ENCODE measurements at places on chromosomes 7 and 10. TPM values are rescaled to one million over a fixed set of nuclear protein-coding genes. Genes with fewer than 3 reads are reported as not detected.

FOXI2 gene
- total RNA-seq = not detected

GATA3 gene
- 1.4 TPM for total RNA-seq

DNA sequence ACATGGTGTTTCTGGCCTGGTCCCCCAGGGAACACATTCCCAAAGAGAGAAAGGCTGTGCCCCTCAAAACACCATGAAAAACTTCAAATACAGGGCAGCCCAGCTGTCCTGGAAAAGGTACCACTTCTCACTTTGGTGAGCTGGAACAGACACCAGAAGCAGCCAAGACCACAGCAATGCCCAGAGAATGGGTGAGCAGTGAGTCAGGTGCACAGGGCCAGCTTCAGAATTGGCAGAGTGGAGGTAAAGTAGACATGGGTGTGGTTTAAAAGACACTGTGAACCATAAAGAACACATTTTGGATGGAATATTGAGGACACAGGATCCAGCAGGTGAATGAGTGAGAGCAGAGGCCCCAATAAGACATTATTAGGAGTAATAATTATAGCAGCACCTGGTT lies 51.3 kb downstream of the FAM13C start:
- no peak for DNase-seq
- H3K4me1 ChIP-seq = no peaks in the 10 kb centered on the region
- no peak overlapping the region for H3K4me3 ChIP-seq
- no peaks in the 10 kb centered on the region for H3K36me3 ChIP-seq
- no peaks in the 10 kb centered on the region for H3K27me3 ChIP-seq

SPDYE2B gene
- total RNA-seq = not detected

SDK1 gene
- total RNA-seq = 3.6 TPM

H2BK1 gene
- not detected for total RNA-seq

GRCh38 chr10:13120786-13121499 lies 21.0 kb downstream of the OPTN start:
- DNase-seq = no peak
- no peak overlapping the region for H3K27ac ChIP-seq
- H3K36me3 ChIP-seq = peaks cover 72% of the 10 kb centered on the region
- no peak overlapping the region for H3K4me3 ChIP-seq

GRCh38 chr10:84539216-84539615 lies 210.8 kb downstream of the CCSER2 start:
- no peak for DNase-seq
- H3K4me3 ChIP-seq = no peak overlapping the region
- no peak overlapping the region for H3K27ac ChIP-seq
- H3K36me3 ChIP-seq = no peaks in the 10 kb centered on the region
- no peaks in the 10 kb centered on the region for H3K27me3 ChIP-seq
- peaks cover 12% of the 10 kb centered on the region for H3K4me1 ChIP-seq

DNA sequence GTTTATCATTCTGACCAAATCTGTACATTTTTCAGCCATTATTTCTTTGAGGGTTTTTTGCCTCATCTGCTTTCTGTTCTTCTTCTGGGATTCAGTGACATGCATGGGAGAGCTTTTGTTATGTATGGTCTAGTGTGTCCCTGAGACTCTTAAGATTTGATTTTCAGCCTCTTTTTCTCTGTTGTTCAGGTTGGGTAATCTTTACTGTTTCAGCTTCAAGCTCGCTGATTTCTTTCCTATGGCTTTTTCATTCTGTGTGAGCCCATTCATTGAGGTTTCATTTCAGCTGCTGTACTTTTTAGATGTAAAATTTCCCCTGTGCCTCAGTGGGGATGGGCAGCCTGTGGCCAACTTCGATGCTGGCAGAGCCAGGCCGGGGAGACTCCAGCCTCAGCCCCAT lies 38.1 kb downstream of the FOXK1 start:
- H3K27me3 ChIP-seq = no peaks in the 10 kb centered on the region
- DNase-seq = no peak
- H3K36me3 ChIP-seq = peaks cover 15% of the 10 kb centered on the region
- no peaks in the 10 kb centered on the region for H3K4me1 ChIP-seq

DNA sequence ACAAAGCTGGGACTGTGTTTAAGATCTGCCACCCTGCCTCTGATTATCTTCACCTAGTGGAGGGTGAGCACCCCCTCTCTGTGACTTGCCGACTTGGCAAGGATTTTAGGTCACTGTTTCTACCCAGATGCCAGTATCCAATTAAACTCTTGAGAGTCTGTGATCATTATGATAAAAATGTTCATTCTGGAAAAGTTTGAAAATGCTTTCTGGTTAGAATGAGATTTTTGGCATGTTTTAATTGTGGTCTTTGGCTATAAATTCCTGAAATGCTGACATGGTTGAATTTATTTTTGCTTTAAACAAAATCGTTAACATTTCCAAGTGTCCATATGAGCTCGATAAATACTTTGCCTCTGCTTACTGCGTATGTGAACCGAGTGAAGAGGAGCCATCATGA lies 221.4 kb downstream of the BICC1 start:
- H3K27me3 ChIP-seq = no peaks in the 10 kb centered on the region
- DNase-seq = no peak
- no peaks in the 10 kb centered on the region for H3K4me1 ChIP-seq
- no peaks in the 10 kb centered on the region for H3K36me3 ChIP-seq

TAS2R39 gene
- total RNA-seq = not detected

DNA sequence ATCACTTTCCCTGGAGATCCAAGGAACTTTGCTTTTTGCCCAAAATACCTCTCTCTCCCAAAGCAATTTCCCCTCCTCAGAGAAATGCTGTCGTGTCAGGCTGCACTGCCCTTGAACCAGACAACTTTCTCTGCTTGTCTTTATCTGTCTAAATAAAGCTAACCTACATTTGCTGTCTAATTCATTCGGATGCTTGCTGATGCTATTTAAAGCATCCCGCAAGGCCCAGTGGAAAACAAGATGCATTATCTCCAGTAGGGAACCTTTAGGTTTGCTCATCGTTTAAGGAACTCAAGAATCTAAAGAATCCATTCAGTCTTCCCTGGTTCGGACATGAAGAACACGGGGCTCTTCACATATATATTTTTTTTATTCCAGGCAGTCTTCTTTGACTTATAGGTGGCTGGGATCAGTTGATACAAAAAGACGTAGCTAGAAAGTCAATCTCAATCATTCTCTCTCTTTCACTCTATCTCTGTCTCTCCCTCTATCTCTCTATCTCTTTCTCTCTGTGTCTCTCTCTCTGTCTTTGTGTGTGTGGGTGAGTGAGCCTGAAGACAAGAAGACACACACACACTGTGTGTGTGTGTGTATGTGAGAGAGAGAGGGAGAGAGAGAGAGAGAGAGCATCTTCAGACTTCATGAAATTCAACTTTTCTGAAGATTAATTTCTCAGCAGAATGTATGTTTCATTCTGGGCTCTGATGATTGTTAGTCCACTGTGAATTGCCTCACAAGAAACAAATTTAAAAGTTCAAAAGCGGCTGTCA lies 92.8 kb upstream of the MKLN1 start:
- H3K27me3 ChIP-seq = no peaks in the 10 kb centered on the region
- H3K27ac ChIP-seq = peak overlapping the region; percentile 24
- H3K4me3 ChIP-seq = no peak overlapping the region

DNA sequence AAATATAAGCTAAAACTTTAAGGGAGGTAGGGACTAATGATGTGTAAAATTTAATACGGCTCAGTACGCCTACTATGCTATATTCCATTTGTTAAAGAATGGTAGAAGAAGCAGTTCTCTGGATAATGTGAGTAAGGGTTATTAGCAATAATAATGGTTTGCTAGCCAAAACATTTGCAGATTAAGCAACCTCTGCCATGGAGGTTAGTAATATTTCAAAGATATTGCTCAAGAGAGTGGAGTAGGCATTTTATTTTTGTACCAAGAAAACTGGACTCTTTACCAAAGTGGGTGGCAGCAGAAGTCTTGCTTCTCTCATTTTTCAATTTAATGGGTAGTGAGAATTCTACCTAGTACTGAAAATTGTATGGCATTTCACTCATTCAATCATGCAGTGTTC lies 158.9 kb upstream of the TMEM106B start:
- no peak overlapping the region for H3K27ac ChIP-seq
- H3K27me3 ChIP-seq = no peaks in the 10 kb centered on the region
- no peaks in the 10 kb centered on the region for H3K4me1 ChIP-seq
- no peak overlapping the region for H3K4me3 ChIP-seq

DNA sequence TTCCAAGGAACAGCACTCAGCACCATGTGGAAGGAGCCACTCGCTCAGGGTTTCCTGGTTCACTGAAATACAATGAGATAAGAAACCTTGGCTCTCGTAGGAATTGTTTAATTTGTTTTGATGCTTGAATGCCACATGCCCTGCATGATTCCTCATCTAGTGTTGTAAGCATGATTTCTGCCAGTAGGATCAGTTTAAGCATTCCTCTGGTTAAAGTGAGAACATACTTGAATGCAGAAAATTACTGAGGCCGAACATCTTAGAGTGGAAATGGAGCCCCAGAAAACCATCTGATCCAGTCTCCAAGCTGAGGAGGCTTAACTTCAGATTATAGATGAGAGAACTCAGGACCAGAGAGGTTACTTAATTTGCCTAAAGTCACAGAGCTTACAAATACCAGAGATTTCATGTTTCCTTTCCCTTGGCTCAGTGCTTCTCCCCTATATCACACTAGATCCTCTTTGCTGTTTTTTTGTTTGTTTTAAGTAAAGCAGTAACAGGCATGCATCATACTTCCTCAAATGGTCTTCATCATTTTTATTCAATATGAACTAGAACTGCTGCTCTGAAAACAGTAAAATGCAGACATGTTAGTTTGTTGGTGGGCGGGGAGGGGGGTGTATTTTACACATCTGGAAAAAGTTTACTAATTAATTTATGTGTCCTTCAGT lies 125.1 kb downstream of the ADAM12 start:
- H3K27me3 ChIP-seq = no peaks in the 10 kb centered on the region
- no peaks in the 10 kb centered on the region for H3K36me3 ChIP-seq
- no peak overlapping the region for H3K4me3 ChIP-seq
- DNase-seq = no peak

GNGT1 gene
- not detected for total RNA-seq

TAS2R41 gene
- total RNA-seq = not detected

DNA sequence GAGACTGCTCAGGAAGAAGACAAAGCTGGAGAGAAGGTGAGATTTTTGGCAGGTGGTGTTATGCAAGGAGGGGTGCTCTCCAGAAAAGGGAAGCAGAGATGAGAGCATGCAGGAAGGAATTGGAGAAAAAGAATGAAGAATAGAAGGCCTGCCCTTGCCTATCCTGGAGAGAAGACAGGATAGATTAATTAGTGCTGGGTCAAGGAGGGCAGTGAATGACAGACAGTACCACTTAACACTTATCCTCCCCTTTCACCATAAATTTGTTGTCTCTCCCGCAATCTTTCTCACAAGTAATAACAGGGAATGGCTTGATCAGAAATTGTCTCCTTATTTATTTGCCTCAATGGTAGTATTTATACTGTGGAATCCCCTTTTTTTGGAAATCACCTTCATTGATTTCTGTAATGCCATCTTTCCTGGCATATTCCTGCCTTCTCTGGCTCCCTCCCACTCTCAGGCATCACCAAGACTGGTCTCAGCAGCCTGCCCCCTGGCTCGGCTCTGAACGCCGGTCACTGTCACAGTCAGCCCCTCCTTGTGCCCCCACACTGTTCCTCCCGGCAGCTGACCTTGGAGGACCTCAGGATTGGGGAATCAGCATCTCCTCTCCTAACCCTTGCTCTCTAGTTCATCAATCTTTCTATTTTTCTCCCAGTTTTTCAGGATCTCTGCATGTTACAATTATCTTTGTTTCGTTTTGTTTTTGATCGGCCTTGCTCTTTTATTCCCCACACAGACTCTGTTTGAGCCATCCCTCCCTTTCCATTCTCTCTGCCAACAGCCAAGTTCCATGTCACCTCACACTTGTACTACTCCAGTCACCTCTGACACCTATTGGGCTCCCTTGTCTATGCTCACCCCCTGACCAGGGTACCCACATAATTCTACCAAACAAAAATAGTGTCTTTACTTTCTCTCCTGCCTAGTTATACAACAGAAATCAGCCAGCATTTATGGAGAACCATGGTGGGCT lies 294.2 kb downstream of the PLXDC2 start:
- DNase-seq = no peak
- H3K27me3 ChIP-seq = no peaks in the 10 kb centered on the region
- peaks cover 8% of the 10 kb centered on the region for H3K4me1 ChIP-seq
- H3K27ac ChIP-seq = no peak overlapping the region
- no peaks in the 10 kb centered on the region for H3K36me3 ChIP-seq

- no peaks in the 10 kb centered on the region for H3K27me3 ChIP-seq
- H3K4me3 ChIP-seq = no peak overlapping the region
- no peak for DNase-seq
- H3K36me3 ChIP-seq = no peaks in the 10 kb centered on the region
These were observed 649.7 kb upstream of the ANKRD30A start for GRCh38 chr10:36475746-36476145.

- H3K36me3 ChIP-seq = no peaks in the 10 kb centered on the region
- no peaks in the 10 kb centered on the region for H3K27me3 ChIP-seq
These were observed 73.2 kb downstream of the GPR37 start for GRCh38 chr7:124692425-124692824.

GRCh38 chr10:107487284-107487683 lies 322.8 kb upstream of the SORCS1 start:
- DNase-seq = no peak
- H3K4me1 ChIP-seq = no peaks in the 10 kb centered on the region
- H3K27ac ChIP-seq = no peak overlapping the region
- no peak overlapping the region for H3K4me3 ChIP-seq

RET gene
- total RNA-seq = 0.44 TPM

GRCh38 chr10:63240807-63241206 lies 107.7 kb downstream of the NRBF2 start:
- H3K4me3 ChIP-seq = no peak overlapping the region
- no peak overlapping the region for H3K27ac ChIP-seq
- peaks cover 71% of the 10 kb centered on the region for H3K4me1 ChIP-seq
- no peaks in the 10 kb centered on the region for H3K27me3 ChIP-seq
- DNase-seq = no peak

DNA sequence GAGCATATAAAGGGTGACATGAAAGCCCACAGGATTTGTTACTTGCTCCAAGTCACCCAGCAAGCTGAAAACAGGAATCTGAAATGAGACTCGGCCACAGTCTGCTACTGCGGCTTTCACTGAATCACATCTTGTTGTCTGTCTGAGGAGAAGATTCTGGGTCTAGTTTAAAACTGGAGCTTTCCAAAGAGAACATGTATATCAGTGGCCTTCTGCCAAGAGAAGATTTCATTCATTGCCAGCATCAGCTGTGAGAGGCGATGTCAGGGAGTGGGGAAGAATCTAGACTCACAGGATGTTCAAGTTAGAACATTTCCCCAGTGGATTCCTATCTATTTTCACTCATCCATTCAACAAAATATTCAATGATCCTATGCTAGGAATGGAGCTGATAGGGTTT lies 122.8 kb downstream of the GALNT17 start:
- H3K4me3 ChIP-seq = no peak overlapping the region
- DNase-seq = no peak
- H3K36me3 ChIP-seq = no peaks in the 10 kb centered on the region
- H3K27ac ChIP-seq = no peak overlapping the region
- no peaks in the 10 kb centered on the region for H3K27me3 ChIP-seq
- no peaks in the 10 kb centered on the region for H3K4me1 ChIP-seq

- H3K27me3 ChIP-seq = no peaks in the 10 kb centered on the region
- H3K36me3 ChIP-seq = no peaks in the 10 kb centered on the region
- no peaks in the 10 kb centered on the region for H3K4me1 ChIP-seq
- DNase-seq = no peak
- no peak overlapping the region for H3K4me3 ChIP-seq
These were observed 49.8 kb downstream of the CNOT4 start for GRCh38 chr7:135459951-135460567.

PLEKHS1 gene
- total RNA-seq = not detected

NODAL gene
- not detected for total RNA-seq

- no peaks in the 10 kb centered on the region for H3K4me1 ChIP-seq
- no peak overlapping the region for H3K27ac ChIP-seq
- H3K4me3 ChIP-seq = no peak overlapping the region
- DNase-seq = no peak
- H3K36me3 ChIP-seq = peaks cover 56% of the 10 kb centered on the region
These were observed 17.9 kb upstream of the DDX21 start for GRCh38 chr10:68938117-68938516.

Data from right atrium auricular region (tissue), 2 donors.